Stimulated activated CD8-positive, alpha-beta memory T cell treated with anti-CD3 and anti-CD28 coated beads, Interleukin-4, amount 100 ng/mL, for 48 hours (primary cell): ENCODE measurements at places on chromosomes 11 and 22.

DNA sequence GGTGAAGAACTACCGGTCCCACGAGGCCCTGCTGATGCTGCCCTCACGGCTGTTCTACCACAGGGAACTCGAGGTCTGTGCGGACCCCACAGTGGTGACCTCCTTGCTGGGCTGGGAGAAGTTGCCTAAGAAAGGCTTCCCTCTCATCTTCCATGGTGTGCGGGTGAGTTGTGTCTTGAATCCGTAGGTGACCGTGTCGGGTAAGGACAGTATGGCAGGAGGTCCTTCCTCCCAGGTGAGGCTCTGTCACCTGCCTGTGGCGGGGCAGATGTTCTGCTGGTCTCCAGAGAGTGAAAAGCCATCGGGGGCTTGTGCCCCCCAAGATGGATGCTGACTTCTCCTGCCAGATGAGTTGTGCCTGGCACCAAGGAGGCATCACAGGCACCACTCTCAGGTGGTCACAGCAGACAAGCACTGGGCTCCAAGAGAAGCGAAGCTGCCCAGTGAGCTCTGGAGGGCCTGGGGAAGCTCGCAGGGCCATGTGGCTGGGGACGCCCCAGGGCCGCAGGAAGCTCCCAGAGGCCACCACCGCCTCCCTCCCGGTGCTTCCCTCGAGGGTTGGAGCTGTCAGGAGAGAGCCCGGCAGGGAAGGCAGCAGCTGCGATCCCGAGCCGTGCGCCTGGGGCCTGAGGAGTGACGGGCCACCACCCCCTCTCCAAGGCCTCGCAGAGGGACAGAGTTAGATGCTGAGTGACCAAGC lies 17.3 kb upstream of the PANX2 start:
- no peak for DNase-seq

DNA sequence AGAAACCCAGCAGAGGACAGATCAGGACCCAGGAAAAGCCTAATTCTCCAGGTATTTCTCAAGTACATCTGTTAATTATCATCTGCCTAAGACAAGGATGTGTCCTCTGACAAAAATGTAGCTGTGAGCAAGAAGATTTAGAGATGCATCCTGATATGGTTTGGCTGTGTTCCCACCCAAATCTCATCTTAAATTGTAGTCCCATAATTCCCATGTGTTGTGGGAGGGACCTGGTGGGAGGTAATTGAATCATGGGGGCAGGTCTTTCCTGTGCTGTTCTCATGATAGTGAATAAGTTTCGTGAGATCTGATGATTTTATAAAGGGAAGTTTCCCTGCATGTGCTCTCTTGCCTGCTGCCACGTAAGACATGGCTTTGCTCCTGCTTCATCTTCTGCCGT lies 381.8 kb downstream of the BUD13 start:
- no peak for DNase-seq

- no peak for DNase-seq
Observed at GRCh38 chr11:128962896-128963295, 20.2 kb upstream of the TP53AIP1 start.

- DNase-seq = no peak
Observed at GRCh38 chr22:42637555-42637954, 2.8 kb downstream of the ATP5MGL start.

- peak; percentile 28 for DNase-seq
Observed at GRCh38 chr11:78226684-78227680, 38.3 kb downstream of the USP35 start.

DNA sequence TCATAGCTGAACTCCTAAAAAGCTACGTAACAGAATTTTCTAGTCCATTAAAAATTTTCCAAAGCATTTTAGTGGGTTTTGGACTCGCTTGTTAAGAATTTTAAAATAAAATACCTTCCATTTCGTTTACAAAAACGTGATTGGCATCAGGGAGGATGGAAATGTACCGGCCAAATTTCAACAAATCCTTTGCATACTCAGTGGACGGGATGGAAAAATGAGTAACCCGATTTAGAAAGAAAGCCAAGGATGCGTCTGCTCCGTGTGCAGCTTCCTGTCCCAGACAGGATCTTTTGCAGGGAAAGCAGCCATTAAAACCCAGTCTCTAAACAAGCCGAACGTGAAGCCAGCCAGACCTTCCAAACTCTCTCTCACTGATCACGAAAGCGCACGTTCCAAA lies 15.6 kb downstream of the TMEM184B start:
- no peak for DNase-seq

DNA sequence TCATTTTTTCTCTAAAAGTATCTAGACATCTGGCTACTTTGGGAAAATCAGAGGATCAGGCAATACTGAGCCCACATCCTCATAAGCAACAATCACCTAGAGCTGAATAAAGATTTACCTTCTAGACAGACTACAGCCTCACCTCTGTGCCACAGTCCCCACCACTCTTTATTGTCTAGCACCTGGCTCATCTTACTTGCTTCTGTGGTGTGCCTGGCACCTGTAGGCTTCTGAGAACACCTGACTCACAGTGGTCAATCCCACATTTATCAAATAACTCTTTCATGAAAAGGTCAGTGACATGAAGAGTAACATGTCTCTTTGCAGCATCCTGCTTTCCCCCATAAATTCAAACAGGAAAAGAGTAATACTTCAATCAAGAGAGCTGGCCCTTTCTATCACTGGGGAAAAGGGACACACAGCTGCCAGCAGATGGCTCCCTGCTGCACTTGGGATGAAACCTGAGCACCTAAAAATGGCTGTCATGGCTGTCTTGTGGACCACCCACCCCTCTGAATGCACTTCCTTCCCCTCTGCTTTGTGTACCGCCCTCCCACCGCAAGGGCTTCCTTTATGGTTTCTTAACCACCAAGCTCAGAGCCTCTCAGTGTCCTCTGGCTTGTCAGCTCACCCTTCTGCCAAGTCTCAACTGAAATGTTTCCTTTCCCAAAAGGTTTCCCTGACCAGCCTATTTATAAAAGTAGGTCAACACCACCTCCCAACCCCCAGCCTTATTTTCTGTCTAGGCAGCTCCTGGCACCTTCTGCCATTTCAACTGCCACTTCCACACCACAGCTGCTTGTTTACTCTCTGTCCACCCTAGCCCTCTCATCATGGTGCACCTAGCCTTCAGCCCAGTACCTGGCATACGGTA lies 9.3 kb downstream of the TFIP11 start:
- DNase-seq = peak; percentile 66

DNA sequence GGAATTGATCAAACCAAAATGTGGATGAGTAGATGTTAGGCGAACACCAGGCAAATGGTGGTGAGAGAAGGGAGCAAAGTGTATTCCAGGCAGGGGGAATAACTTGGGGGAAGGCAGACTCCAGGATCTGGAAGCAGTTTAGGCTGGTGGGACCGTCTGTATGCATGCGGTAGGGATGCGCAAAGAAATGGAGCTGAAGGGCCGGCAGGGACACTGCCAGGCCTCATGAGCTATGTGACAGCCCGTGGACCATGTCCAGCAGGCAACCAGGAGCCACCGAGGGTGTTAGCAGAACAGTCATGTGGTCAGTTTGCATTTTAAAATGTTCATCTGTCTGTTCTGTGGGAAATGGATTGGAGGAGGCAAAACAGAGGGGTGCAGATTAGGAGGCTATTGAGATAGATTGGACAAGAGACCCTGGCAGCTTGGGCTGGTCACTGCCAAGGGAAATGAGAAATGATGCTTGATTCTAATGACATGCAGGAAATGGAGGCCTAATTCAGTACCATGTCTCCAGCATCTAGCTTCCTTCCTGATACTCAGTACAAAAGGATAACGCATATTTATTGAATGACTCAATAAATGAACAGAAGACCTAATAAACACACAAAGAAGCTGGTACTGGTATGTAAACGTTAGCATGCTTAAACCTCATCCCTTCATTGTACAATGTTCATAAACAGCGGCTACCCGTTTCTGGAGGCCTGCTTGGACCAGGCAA lies 412.4 kb downstream of the BUD13 start:
- no peak for DNase-seq

- DNase-seq = no peak
Observed at GRCh38 chr11:131041331-131042040, 125.2 kb upstream of the SNX19 start.

- peak; percentile 82 for DNase-seq
Observed at GRCh38 chr11:12288212-12288930, 89.0 kb upstream of the PARVA start.

DNA sequence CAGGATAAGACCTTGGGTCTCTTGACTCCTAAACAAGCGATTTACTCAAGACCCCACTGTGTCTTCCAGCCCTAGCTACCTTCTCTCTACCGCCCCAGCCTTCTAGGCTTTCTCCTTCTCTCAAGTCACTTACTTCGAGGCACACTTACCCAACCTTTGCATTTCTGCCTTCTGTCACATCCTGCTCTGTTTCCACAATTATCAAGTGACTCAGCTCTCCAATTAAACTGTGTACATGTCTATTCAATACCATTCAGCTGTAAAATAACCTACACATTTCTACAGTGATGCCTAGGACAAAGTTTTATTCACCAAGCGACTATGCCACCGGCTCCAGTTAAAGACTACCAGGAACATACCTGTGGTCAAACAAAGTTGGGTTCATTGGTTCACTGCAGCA lies 69.0 kb downstream of the LARGE1 start:
- DNase-seq = no peak

DNA sequence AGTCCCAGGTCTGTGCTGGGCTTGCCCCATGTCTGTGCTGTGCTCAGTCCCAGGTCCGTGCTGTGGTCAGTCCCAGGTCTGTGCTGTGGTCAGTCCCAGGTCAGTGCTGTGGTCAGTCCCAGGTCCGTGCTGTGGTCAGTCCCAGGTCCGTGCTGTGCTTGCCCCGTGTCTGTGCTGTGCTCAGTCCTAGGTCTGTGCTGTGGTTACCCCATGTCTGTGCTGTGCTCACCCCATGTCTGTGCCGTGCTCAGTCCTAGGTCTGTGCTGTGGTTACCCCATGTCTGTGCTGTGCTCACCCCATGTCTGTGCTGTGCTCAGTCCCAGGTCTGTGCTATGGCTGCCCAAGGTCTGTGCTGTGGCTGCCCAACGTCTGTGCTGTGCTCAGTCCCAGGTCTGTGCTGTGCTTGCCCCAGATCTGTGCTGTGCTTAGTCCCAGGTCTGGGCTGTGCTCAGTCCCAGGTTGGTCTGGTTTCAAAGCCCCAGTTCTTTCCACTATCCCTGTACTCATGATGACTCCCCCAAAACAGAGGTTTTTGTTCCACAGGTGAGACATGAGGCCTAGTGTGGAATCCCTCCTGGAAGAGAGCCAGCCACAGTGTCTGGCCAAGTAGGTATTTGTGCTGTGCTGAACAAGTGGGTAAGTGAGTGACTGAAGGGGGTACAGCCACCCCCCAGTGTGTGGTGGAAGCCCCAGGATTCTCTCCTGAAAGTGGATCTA lies 34.8 kb downstream of the IRAG1 start:
- DNase-seq = no peak

DNA sequence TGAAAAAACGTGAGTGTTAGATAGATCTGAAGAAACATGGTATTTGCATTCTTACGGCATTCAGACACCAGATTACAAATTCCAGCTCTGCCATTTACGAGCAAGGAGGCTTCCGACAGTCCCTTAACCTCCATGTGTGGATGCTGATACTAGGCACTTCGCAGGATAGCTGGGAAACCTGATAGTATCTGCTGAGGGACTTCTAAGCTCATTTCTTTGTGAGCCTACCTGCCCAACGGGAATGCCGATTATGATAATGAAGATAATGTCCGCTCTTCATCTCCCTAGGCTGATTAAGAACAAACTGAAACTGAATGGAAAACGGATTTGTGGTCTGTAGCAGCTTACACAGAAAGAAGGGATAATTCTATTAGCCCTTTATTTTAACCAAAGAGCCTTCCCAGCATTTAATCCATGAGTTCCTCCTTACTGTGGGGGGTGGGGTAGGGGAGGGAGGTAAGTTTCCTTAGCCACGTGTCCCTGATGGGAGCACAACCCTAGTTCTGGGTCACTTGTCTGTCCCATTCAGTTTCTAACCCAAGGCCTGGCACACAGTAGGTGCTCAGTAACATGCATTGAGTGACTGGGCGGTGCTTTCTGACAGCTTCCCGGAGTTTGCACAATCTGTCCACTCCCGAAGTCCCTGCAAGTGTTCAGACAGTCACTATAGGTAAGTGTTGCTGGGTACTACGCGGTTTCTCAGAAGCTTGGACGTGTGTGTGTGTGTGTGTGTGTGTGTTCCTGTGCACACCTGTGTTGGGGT lies 39.2 kb downstream of the CD6 start:
- no peak for DNase-seq

- DNase-seq = no peak
Observed at GRCh38 chr11:121936781-121937447, 179.1 kb downstream of the BLID start.

DNA sequence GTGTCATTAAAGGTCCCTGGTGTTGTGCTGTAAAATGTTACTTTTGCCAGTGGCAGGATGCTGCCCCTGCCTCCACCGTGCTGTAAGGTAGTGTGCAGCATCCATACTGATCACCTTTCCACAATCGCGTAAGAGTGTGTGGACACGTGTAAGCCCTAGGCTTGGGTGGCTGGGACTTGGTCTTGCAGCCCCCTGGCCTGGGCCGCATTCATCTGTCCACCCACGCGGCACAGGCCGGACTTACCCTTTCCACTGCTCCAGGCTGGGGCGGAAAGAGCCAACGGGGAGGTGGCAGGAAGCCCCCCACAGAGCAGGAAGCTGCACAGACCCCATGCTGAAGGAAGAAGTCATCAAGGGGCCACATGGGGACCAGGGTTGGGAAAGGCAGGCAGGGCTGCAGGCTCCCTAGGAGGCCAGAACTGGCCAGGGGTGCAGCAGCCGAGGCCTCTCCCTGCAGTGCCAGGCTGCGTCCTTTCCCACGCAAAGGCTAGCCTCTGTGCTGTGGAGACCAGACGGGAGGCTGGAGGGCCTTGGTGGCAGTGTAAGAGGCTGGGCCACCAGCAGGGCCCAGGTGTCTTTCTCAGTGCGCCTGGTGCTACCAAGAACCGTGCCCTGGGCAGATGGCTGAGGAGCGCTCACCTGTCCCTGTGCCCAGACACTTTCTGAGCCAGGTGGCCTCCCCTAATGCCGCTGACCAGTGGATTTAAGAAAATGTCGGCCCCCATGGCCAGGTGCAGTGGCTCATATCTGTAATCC lies 11.7 kb upstream of the TMEM191C start:
- DNase-seq = peak; percentile 16

GRCh38 chr22:46524203-46524740 lies 13.1 kb downstream of the CELSR1 start:
- no peak for DNase-seq
